Stimulated activated CD4-positive, alpha-beta T cell treated with anti-CD3 and anti-CD28 coated beads, Interleukin-1b, Interleukin-23, amount 100 ng/mL, for 4 hours (primary cell): ENCODE measurements at places on chromosomes 7 and 10.
A peak's percentile ranks its signal among the peaks of the same experiment; 100 is the strongest.

DNA sequence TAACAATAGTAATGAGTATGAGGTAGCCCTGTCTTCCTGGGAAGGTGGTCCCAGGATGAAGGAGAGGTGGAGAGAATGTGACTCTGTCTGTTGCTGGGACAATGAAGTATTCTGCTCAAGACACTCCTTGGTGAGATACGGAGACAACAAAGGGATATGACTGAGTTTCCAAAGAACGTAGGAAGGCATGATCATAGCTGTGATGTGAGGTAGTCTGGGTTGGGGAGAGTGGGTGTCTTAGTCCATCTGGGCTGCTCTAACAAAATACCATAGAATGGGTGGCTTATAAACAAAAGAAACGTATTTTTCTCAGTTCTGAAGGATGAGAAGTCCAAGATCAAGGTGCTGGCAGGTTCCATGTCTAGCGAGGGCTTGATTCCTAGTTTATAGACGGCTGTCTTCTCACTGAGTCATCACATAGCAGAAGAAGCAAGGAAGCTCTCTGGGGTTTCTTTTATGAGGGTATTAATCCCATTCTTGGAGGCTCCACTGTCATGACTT, 84.9 kb upstream of the RHOBTB1 start:
- no peak for DNase-seq

- DNase-seq = no peak
Observed at GRCh38 chr7:94043299-94043698, 39.1 kb upstream of the BET1 start.

- no peak for DNase-seq
Observed at GRCh38 chr10:32377458-32378259, 30.7 kb upstream of the EPC1 start.

DNA sequence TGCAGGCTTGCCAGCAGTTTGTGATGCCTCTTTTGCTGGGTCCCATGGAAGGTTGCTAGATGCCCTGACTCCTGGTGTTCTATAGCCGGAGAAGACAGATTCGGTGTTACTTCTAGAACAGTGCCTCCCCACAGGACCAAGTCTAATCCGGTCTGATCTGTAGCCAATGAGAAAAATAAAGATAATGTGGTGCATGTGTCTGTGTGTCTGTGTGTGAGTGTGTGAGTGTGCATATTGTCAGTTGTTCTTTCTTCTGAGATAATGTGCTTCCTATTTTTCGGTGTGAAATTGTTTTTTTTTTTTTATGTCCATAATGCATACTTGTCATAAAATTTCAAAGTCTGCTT, 29.7 kb upstream of the ZNRF2 start:
- no peak for DNase-seq

- DNase-seq = no peak
Observed at GRCh38 chr7:149362696-149363095, 98.2 kb downstream of the ZNF777 start.

DNA sequence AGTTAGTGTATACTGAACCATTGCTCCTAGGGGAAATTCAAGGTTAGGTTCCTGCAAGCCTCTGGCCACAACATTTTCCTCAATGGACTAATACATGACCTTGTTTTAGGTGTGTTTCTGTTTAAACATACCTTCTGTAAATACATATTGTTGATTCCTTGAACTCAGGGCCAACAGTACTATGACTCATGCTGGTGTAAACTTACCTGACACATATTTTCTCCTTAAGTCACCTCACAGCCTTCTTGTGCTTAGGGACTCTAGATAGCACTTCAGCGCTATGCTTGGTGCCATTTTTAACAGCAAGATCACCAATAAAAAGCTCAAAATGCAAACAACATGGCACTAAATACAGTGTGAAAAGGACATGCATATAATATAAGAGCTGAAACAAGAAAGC, 176.4 kb downstream of the TAX1BP1 start:
- DNase-seq = no peak

DNA sequence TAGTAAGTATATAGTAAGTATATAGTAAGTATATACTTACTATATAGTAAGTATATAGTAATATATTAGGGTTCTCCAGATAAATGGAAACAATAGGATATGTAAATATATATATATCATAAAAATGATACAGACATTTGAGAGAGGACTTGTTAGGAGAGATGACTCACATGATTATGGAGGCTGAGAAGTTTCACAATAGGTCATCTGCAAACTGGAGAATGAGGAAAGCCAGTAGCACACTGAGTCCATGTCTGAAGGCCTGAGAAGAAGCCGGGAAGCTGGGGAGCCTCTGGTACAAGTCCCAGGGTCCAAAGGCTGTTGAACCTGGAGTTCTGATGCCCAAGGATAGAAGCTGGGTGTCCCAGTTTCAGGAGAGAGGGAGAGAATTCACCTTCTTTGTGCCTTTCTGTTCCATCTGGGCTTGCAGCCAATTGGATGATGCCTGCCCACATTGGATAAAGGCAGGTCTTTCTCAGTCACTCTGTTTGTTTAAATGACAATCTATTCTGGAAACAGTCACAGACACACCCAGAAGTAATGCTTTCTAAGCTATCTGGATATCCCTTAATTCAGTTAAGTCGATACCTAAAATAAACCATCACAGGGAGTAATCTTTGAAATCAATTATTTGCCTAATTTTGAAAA, 205.5 kb upstream of the CDC14C start:
- no peak for DNase-seq

GRCh38 chr10:12733271-12733670, 268.2 kb downstream of the CCDC3 start:
- no peak for DNase-seq

DNA sequence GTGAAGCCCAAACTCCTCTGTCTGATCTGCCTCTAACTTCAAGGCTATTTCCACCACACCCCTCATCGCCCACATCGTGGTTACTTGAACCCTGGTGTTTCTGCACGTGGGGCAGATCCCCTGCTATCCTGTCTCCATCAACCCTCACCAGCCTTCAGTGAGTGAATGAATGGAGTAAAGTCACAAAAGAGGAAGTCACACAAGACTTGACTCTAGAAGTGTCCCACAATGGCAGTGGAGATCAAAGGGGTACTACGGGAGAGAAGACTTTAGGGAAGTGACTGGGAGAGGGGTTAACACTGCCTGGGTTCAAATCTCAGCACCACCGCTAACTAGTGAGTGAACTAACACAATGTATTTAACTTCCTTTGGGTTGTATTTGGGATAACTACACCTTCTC, 85.9 kb downstream of the COBL start:
- no peak for DNase-seq

- DNase-seq = no peak
Observed at GRCh38 chr7:155458878-155459699, 1.2 kb downstream of the EN2 start.

DNA sequence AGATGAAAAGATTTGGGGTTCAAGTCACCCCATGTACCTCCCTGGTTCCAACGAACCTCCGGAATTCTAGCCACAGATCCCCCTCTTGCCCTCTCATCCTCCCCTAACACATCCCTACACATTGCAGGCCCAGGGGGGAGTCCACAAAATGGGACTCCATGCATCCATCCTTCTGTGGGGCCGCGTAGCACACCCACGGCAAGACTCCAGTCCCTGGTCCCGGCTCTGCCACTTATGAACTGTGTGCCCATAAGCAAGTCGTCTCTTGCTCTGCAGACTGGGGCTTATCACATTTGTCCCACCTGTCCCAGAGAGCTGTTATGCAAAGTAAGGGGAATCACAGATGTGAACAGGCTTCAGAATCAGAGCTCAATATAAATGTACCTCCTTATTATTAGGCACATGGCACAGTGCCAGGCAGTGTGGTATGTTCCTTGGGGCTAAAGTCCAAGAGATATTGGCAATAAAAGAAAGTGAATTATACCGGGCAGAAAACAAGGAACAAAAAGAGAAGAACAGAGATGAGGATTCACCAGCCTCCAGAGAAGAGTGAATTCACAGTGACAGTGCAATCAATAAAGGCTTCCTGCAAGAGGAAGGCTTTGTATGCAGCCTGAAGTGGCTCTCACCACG, 73.9 kb downstream of the KCNMA1 start:
- no peak for DNase-seq

DNA sequence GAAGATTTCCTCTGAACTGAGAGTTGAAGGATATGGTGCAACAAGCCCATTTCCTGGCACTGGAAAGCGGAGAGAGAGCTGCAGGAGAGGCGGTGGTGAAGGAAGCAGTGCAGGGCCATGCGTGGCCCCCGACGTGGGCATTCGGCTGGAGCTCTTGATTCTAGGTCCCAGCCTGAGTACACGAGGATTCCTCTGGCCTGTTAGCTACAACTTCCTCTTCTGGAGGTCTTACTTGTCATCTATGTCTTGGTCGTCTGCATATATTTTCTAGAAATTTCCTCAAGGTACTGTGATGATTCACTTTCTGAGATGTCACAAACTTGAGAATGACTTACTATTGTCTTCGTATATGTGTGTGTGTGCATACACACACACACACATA, 59.2 kb upstream of the JAZF1 start:
- no peak for DNase-seq

DNA sequence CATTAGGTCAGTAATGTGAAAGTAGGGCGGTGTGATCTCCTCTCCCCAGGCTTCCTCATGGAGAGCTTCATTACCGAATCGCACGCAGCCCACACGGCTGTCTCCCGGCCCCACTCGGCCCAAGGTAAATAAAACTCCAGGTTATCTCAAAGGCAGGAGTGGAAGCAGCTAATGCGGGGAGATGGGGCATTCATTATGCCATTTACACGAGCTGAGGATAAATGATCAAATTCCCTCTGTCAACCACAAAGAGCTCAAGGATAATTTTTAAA, 93.5 kb downstream of the ADARB2 start:
- DNase-seq = no peak

DNA sequence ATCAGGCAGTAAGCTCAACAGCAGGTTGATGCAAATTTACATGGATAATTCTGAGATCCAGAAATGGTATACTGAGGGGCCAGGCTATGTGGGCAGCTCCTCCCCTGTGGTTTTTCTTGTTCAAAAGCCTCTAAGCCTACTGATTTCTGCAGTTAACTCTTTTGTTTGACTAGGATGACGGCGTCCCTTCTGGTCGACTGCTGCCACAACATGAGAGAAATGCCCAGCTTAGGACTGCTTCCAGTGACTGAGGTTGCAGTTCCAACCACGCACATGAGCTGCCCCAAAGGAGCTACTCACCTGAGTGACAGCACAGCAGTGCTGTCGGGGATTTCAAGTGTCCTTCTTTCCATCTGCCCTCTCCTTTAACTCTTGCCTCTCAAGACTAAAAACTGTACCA, 973.0 kb upstream of the GHITM start:
- DNase-seq = no peak

- no peak for DNase-seq
Observed at GRCh38 chr7:157409753-157410727, 73.2 kb downstream of the DNAJB6 start.

DNA sequence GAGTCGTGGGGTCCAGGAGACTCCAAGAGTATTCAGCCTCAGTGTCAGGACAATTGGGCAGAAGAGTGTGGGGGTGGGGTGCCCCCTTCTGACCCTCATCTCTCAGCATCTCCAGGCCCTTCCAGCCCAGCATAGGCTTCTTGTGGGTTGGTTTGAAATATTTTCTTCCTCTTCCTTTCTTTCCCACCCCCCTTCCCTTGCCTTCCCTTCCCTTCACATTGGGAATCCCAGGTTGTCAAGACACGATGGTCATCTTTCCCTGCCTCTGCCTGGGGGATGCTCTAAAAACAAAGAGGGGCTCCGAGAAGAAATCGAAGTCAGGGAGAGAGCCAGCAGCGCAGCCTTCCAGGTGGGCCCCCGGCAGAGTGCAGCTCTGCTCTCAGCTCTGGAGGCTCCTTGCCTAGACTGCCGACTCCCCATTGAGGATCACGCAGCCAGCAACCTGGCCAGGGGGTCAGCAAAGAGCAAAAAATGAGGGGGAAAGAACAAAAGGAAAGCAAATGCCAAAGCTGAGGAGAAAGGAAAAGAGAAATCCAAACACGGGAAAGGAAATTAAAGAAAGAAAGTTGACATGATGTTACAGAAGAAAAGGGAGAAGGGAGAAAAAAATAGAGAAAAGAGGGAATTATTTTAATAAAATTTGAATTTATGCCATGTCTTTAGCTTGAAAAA, 1.5 kb downstream of the PAX2 start:
- DNase-seq = no peak

- DNase-seq = no peak
Observed at GRCh38 chr7:43559171-43559945, 23.6 kb upstream of the STK17A start.

DNA sequence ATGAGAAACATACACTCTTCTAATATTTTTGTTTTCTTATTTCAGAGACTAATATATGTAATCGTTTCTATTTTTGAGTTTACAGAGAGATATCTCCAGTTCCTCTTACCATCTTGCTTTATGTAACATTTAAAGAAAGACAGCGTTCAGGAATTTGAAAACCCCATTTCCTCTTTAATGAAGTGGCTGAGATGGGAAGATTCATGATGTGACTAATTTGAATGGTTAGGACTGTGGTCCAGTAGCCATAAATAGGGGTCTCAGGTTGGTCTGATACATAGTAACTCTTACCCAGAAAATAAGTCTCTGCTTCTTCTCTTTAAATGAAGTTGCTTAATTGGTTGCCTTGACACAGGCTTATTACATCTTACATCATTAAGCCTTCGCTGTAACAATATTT, 6.9 kb downstream of the KMT2E start:
- no peak for DNase-seq

DNA sequence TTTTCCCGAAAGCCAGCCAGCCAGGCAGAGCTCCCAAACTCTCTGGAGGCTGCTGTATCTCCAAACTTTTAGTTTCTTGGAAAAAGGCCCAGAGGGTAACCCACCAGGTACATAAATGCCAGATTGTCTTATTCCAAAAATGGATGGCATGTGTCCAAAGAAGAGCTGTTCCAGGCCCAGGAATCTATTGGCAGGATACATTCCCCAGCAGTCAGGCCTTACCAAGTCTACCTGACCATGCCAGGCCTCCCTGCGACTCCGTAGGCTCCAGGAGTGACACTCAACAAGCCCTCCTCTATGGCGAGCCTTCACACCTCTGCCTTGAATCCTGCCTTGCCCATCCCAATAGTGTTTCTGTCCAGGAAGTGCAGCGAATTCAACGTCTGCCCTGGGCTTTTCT, 95.6 kb downstream of the GRB10 start:
- no peak for DNase-seq

- no peak for DNase-seq
Observed at GRCh38 chr7:131342864-131343442, 15.3 kb downstream of the MKLN1 start.

GRCh38 chr10:12322583-12323131, 26.7 kb upstream of the CAMK1D start:
- no peak for DNase-seq

- no peak for DNase-seq
Observed at GRCh38 chr10:119238577-119238976, 31.2 kb downstream of the GRK5 start.

DNA sequence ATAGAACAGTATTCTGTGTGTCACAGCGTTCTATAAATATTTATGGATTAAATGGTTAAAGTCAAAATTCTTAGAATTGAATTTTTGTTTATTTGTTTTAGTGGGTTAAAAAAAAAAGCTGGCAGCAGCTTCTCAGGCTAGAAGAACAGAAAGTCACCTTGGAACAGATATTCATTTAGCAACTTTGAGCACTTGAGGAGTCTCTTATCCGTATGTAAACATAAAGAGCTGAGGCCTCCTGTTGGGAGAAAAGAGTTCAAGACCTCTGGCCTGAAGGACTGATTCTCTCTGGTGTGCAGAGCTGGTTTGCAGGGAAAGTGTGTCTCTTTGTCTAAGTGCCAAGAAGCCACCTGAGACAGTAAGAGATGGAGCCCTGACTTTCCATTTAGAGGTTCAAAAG, 109.9 kb downstream of the HERPUD2 start:
- no peak for DNase-seq

- DNase-seq = no peak
Observed at GRCh38 chr7:40796723-40797122, 661.9 kb downstream of the SUGCT start.

GRCh38 chr10:29618341-29619171, 16.2 kb downstream of the SVIL start:
- no peak for DNase-seq

- DNase-seq = peak; percentile 21
Observed at GRCh38 chr10:11610826-11611247, 613 bp downstream of the USP6NL start.
